ENCODE measurements at places on chromosomes 4 and X.

- no peak for DNase-seq
Observed at GRCh38 chr4:113576947-113577678, 184.4 kb downstream of the CAMK2D start.

DNA sequence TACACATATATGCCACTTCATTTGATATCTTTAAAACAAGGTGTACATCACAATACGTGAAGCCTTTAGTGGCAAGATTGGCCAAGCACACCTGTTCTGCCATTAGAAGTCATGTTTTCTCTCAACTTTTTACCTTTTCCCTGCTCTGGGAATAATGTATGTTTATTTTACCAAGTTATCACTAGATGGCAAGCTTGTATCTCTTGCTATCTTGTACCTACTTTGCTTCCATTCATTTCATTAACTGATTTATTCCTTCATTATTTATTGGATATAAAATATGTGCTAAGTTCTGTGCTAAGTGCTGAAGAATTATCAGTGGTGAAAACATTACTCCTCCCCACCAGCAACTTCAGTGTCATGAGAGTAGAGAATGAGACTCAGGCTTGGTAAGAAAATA lies 245.5 kb downstream of the ANK2 start:
- no peak for DNase-seq

DNA sequence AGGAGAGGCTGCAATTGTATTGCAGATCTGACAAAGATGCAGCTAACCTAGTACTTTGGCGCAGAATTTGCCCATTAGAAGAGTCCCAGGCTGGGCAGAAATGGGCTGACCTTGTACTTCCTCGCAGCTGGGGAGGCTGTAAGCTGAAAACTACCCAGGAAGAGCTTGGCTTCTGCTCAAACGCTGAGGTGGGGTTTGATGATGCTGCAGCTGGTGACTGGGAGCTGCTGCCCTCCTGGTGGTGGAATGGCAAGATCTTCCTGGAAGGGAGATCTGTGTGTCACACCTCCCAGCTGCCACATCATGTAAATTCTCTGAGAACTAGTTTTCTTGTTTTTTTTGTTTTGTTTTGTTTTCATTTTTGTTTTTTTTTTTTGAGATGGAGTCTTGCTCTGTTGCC lies 17.4 kb downstream of the CCNG2 start:
- DNase-seq = no peak

- no peak for DNase-seq
Observed at GRCh38 chr4:168731006-168731636, 234.3 kb downstream of the PALLD start.

Data from activated CD4-positive, alpha-beta T cell treated with anti-CD3 and anti-CD28 coated beads, Interleukin-2, amount 50 U/mL, for 48 hours (primary cell).